ENCODE measurements at places on chromosomes 12 and 14.

- peak; percentile 18 for DNase-seq
Observed at GRCh38 chr14:77825895-77826519, 26.1 kb downstream of the ADCK1 start.

- no peak for DNase-seq
Observed at GRCh38 chr12:29752121-29752520, 31.6 kb downstream of the TMTC1 start.

GRCh38 chr14:52711666-52712065, 4.7 kb downstream of the PSMC6 start:
- no peak for DNase-seq

DNA sequence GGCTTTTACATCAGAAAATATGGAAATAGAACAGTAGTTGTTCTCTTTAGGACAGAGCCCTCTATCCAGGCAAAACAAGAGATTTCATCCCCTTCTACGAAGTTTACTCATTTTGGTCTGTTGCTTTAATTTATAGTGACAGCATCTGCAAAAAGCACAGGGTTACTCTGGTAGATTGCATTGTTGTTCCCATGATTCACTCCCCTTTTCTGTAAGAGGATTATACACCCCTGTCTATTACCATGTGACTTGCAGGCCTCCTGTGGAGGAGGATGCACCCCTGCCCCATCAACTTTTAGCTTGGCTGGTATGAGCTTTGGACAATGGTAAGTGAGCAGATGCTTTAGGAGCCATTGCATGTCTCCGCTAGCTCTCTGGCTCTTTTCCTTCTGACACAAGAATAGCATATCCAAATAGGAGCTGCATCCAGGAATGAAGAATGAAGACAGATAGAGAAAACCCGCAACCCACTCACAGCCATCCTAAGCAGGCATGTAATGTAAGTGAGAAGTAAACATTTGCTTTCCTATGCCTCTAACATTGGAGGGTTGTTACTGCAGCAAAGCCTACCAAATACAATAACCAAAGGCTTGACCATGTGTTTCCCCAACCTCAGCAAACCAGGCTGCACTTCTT, 304.2 kb downstream of the AKAP6 start:
- DNase-seq: no peak

DNA sequence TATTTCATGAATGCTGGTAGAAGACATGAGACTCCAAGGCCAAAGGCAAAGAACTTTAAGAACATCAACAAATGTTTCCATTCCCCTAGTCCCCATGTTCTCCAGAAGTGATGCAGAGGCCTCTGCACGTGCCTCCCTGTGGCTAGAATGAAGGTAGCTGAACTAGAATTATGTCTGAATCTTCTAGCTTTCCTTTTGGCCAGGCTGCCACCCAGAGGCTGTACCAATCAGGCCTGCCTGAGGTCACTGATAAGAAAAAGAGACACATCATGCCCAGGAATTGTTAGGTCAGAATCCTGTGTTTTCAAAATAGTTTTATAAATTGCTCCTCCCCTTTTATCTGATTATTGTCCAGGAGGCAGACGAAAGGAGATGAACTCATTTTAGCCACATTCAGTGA, 188.0 kb upstream of the SLC16A7 start:
- DNase-seq: no peak

GRCh38 chr14:58272588-58273372, 25.6 kb upstream of the ARID4A start:
- no peak for DNase-seq

DNA sequence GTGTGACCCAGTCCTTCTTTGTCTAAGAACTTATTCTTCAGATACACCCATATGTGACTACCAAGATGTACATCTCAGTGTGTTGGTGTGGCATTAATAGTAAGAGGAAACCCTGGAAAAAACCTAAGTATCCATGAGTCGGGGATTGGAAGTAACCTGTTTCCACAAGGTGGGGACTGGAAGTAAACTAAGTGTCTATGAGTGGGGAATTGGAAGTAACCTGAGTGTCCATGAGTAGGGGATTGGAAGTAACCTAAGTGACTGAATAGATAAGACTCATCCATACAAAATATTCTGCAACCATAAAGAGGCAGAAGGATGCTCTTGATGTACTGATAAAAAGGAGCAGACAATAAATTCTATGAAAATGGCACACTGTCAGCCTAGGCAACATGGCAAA, 184.7 kb downstream of the PHETA1 start:
- DNase-seq: no peak

DNA sequence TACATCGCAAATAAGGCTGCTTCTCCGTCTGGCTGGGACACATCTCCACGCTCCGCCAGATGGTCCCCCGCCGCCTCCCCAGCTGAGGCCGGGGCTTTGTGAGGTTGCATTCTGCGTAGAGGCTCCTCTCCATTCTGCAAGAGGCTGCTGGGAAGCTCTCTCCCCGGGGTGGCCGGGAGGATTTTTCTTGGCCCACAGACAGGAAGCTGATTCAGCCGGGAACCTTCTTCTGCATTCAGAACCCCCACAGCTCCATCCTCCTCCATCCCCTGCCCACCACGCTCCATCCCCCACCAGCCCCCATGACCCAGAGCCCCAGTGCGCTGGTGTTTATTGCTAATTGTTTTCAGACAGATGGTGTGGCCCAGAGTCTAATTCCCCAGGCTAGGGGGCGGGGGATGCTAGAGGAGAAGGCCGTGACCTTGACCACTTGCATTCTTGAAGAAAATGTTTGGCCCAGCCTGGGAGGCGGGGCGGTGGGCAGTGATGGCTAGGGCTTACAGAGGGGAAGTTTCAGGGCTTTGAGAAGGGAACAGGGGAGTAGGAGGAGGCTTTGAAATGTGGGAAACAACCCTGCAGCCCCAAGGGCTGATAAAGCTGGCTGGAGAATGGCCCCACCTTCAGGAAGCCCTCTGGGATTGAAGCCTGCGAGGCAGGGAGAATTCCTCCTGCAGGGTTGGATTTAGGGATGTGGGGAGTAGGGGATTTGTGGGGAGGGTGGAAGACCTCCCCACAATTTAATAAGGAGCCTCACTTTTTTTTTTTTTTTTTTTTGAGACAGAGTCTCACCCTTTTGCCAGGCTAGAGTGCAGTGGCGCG, 88.5 kb upstream of the NCOR2 start:
- peak; percentile 36 for DNase-seq

DNA sequence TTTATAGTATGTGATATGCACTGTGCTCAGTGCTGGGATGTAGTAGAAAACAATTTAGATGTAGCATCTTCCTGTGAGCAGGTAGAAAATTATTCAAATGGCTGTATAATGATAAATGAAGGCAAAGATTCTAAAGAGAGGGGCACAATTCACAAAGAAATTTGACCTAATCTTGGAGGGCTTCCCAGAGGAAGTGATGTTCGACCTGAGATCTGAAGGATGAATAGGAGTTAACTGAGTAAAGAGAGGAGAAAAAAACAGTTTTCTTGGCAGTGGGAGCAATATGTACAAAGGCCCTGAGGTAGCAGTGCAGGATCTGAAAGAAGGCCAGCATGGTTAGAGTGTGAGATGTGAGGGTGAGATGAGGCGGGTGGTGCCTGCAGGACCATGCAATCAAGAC, 15.2 kb downstream of the RPH3A start:
- DNase-seq: no peak

DNA sequence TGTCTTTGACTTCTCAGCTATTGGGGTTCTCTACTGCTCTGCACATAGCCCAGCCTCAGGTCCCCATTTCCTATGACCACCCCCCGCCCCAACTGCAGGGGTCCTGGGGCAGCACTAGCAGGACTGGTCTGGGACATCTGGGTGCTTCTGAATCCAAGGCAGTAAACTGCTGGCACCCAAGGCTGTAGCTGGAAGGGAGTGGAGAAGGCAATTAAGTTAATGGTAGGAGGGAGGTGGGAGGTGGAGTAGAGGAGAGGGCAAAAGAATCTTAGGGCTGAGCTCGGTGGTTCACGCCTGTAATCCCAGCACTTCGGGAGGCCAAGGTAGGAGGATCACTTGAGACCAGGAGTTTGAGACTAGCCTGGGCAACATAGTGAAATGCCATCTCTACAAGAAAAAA, 11.5 kb downstream of the PLEK2 start:
- DNase-seq: no peak

GRCh38 chr12:25759752-25760151, 198.7 kb upstream of the RASSF8 start:
- DNase-seq: no peak

DNA sequence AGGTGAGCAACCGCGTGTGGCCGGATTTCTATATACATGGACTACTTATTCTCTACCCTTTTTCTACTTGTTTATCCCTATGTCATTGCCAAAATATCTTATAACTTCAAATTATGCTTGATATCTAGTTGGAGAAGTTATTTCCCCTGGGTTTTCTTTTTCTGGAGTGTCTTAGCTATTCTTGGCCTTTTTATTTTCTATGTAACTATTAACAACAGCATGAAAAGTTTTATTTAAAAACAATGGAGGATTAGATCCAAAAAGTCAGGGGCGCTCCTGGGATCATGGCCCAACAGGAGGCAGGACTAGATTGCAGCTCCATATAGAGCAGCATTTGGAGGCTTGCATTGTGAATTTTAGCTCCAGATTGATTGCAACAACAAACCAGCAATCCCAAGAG, 8.6 kb upstream of the STRAP start:
- DNase-seq: no peak

DNA sequence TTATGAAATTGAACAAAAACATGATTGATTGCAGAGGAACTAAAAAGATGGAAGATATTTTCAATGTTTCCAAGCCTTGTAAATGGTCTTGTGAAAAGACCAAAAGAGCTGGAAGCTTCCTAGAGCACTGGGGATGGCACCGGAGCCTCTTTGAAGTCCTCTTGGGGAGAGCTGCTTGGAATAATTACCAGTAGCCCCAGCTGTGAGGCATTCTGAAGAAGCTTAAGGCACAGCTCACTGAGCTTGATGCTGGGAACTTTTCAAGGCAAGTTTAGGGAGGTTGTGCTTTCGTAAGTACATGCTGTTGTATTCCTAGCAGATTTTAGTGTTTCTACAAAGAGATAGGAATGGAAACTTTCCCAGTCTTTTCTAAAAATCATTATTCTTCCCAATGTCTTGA, 13.9 kb downstream of the PDZRN4 start:
- DNase-seq: no peak

GRCh38 chr12:88703790-88704189, 123.5 kb upstream of the KITLG start:
- no peak for DNase-seq

GRCh38 chr12:116959845-116960514, 49.2 kb downstream of the FBXW8 start:
- DNase-seq: no peak

- DNase-seq: no peak
Observed at GRCh38 chr12:30002677-30003076, 218.9 kb upstream of the TMTC1 start.

DNA sequence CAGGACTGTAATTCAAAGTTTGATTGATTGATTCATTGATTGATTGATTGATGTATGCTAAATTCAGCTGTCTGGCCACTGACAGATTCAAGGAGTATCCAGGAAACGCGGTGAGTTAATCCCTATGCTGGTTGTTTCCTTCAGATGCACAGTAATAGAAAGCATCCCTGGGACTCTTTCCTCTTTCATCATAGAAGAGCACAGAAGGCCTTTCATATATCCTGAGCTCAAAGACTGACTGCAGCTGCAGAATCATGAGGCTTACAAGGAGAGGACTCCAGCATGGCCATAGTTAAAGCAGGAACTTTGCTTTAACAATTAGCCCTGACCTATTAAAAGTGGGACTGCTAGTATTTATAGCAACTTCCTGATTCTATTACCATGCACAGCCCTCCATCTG, 187.7 kb upstream of the TMTC1 start:
- no peak for DNase-seq

- DNase-seq: no peak
Observed at GRCh38 chr14:63470962-63471793, 72.0 kb downstream of the PPP2R5E start.

DNA sequence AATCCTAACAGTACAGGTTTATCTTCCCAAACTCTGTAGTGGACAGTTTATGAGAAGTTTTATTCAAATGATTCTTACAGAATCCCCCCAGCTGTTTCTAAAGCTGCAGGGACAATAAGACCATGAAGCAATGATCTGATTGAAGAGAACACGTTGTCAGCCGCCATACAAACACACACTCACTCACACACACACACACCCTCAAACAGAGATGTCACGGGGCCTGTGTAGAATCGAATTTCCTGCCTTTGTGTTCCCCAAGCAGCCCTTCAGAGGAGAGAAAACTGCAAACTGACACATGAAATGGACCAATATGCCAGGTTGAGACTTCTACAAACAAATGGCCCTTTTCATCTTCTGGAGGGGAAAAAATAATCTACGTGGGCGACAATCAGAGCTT, 80.5 kb upstream of the TBX3 start:
- DNase-seq: no peak

DNA sequence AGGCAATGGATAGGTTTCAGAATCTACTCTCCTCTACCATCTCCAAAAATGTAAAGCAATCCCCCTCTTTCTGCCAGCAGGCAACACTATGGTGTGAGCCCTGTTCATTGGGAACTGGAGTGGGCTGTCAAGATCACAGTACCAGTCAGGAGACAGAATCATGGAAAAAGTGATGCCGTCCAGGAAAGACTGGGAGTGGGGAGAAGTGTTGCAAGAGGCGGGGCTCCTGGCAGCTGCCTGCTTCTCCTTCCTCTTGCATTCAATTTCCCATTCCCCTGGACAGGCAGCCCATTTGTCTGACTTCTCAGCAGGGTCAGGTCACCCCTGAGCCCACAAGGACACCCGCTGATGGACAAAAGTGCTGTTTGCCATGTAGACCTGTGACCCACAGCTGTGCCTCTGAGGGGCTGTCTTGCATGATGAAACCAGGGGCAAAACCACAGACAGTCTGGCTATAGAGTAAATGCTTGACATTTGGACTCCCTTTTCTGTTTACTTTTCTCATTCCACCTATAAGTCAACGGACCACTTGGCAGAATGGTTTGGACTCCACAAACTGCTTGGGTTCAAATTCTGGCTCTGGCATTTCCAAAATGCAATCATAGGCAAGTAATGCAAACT, 30.1 kb upstream of the RPH3A start:
- DNase-seq: no peak

GRCh38 chr14:68444449-68445168, 348.3 kb downstream of the ZFP36L1 start:
- DNase-seq: peak; percentile 44

DNA sequence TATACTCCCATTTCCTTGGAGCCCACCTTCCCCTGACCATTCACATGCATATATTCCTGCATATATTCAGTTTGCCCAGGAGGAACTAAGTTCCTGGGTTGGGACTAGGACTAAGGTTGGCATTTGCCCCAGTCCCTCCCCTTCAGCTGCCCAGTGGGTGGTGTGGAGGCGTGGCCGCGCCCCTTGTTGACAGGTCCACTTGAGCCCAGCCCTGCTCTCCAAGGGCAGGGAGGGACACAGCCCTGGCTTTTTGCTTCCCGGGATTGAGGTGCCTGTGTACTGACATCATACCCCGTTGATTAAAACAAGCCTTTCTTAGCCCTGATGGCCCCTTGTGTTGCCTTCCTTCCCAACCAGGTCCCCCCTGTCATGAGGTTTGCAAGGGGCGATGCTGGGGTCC, 7.3 kb downstream of the ERBB3 start:
- peak; percentile 87 for DNase-seq

- DNase-seq: no peak
Observed at GRCh38 chr14:99393059-99393655, 87.5 kb downstream of the SETD3 start.

Data from pancreas (tissue), 10 donors.